Hindlimb muscle (tissue), 1 donor: ENCODE measurements at places on chromosomes 2 and 18.

DNA sequence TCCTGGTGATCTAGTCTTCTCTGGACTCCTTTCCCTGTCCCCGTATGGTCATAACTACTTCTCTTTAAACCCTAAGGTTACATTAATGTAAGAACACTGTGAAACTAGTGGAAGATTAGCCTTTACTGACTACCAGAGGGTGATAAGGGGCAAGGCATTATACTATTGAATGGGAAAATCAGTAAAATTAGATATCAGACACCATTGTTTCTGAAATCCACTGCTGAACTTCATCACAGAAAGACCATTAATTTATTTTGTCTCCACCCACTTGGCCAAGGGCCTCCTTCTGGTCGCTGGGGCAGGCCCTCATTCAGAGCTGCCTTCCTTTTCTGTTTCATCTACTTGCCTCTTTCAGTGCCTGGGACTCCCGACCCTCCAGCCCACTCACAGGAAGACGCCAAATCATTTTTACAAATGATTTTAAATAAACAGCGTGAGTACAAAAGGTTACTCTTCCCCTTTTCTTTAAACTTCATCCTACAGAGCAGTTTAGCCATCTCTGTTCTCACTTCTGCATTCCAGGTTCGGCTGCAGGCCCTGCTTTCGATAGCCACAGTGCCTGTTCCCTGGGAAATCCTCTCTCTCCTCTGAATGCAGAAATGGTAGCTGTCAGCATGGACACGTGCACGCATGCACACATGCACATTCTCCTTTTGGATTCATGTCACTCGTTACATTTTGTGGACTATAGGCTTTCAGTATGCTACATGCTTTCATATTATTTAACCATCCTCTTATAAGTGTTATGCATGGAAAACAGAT lies 70.3 kb upstream of the DOCK10 start:
- DNase-seq, result no peak

- no peak for DNase-seq
These were observed 47.2 kb downstream of the C1QL2 start for GRCh38 chr2:119111115-119111975.

GRCh38 chr2:176161825-176162626 lies 4.9 kb downstream of the HOXD3 start:
- DNase-seq, result peak; percentile 77

DNA sequence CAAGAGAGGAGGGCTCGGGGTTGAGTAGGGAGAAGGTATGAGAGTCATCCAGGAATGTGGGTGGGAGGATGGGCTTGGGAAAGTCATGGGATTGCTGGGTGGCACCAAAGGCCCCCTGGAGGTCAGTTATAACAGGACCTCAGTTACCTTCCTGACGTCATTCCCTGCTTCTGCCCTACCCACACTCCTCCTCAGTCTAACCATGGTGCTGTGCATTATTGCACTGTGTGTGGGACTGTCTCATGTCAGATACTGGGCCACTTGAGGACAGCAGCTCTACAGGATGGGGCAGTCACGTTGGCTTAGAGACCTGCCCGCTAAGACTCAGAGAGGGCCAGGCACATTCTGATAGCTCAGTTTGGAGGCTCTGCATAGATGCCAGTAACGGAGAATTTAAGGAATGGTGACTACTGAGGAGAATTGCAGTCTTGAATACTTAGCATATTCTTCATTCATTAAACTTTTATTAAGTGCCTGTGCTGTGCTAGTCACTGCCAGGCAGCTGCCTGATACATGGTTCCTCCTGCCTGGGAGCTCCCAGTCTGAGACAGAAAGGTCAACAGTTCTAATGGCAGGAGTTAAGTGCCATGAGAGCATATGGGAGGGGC lies 90.5 kb downstream of the LAMA3 start:
- no peak for DNase-seq

DNA sequence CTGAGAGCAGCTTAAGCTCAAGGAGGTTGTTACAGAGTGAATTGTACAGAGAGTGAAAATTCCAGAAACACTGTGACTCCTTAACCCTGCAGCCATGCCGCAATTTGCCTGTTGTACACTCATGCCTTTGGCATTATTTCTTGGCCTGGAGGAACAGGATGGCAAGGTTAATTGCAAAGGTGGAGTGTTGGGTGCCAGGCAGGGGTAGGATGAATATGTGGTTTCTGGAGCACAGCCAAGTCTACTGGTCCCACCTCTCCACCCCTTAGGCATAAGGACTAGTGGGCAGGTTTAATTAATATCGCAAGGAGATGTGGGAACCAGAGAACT lies 250.2 kb downstream of the LRRTM1 start:
- no peak for DNase-seq
